ENCODE measurements at places on chromosomes 1 and 21.

- DNase-seq, result no peak
Observed at GRCh38 chr1:248155927-248156326, 11.0 kb downstream of the OR2M5 start.

DNA sequence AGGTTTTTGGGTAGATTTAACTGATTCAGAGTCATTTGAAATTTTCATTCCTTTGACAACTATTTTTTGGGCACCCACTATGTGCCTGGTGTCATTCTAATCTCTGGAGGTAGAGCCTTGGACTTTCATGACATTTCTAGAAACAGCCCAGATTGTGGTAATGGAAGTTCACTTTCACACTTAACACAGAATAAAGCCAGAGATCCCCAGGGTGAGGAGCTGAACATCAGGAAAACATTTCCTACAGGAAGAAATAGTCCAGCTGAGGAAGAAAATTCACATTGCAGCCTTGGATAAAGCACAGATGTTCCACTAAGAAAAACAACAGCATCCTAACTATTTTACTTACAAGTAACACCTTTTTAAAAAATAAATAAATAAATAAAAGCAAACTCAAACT lies 102.4 kb upstream of the KRTAP19-8 start:
- no peak for DNase-seq

- no peak for DNase-seq
Observed at GRCh38 chr1:37814252-37814651, 6.2 kb upstream of the YRDC start.

- no peak for DNase-seq
Observed at GRCh38 chr1:182656842-182657397, 27.5 kb downstream of the RGS8 start.

DNA sequence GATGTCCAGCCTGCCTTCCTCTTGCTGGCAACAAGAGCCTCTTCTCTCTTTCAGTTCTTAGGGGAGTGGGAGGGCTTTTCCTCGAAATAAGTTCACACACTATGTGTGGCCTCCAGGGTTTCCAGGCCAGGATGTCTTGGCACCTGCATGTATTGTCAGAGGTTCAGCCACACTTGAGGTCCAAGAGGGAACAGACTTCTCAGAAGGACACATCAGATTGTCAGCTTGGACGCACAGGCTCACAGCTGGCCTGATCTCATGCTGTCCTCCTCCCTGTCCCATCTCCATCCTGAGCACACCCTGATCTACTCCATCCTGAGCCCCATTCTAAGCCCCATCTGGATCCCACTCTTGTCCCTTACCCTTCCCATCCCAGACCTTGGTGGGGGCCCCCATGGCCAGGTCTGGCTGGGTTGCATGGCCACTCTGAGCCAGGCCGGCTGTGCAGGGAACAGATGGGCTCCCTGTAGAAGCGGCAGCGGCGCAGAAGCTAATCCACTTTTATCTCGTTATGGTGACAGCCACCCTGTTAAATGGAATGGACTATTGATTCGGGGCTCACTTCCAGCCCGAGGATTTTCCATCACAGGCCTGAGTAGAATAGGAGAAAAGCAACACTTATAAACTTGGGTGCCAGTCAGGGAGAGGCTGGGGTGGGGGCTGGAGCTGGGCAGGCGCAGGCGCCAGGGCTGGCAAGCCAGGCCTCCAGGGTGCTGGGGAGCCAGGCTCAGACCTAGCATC lies 85.1 kb upstream of the CSF3R start:
- DNase-seq, result no peak

GRCh38 chr1:228734881-228735801 lies at the start of gene RHOU:
TSS of gene RHOU (plus strand) at chr1:228735479. CDS start at chr1:228735743, 264 bp downstream.
- DNase-seq, result no peak

- no peak for DNase-seq
Observed at GRCh38 chr1:166080967-166081870, 85.6 kb downstream of the FAM78B start.

DNA sequence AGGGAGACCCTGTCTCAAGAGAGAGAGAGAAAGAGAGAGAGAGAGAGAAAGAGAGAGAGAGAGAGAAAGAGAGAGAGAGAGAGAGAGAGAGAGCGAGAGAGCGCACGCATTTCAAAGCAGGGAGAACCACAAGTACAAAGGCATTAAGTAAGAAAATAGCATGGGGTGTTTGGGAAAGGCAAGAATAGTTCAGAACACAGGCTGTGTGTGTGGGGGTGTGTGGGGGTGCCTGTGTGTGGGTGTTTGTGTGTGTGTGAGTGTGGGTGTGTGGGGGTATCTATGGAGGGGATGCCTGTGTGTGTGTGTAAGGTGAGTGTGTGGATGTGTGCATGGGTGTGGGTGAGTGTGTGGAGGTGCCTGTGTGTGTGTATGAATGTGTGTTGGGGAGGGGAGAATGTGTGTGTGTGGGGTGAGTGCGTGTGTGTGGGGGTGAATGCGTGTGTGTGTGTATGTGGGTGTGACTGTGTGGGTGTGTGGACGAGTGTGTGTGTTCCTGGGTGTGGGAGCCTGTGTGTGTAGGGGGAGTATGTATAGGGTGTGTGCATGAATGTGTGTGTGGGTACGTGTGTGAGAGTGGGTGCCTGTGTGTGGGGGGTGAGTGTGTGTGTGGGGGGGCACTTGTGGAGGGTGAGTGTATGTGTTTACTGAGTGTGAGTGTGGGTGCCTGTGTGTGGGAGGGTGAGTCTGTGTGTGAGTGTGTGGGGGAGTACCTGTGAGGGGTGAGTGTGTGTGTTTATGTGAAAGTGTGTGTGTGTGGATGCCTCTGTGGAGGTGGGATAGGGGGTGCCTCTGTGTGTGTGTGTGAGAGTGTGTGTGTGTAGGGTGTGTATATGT lies 19.1 kb upstream of the HDAC1 start:
- DNase-seq, result no peak

- no peak for DNase-seq
Observed at GRCh38 chr1:215584389-215584788, 17.3 kb downstream of the KCTD3 start.

GRCh38 chr1:177945943-177946650 lies 23.8 kb downstream of the SEC16B start:
- no peak for DNase-seq

DNA sequence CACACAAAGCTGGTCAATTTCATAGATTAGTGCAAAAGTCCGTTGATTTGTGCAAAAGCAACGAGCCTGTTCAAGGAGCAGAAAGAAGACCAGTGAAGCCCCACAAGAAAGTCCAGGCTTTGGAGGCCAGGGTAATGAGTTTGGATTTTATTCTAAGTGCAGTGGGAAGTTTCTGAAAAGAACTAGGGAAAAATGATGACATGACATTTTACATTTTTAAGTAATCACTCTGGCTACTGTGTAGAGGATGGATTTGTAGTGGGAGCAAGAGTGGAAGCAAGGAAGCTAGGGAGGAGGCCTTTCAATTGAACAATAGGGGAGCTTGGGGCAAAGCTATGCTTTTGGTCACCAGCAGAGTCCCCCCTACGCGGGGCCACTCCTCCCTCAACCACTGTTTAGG lies 186.2 kb downstream of the ZNF281 start:
- DNase-seq, result no peak

DNA sequence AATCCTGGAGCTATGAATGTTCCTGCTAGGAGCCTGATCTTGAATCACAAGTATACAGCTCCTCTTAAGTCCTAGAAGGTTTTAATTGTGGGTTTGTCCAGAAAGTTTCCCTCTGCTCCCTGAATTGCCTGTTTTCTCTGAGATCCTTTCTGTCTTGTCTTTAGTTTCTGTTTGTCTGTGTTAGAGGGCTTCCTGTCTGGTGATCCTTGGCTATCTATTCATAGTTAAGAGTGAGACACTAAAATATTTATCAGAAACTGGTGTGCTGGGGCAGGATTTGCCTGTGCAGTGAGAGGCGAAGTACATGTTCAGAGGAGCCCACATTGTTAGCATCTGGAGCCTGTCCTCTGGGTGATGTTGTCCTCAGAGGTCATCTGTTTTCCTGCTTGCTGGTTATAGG lies 45.4 kb downstream of the ETS2 start:
- no peak for DNase-seq

GRCh38 chr1:245686446-245687030 lies 531.8 kb downstream of the KIF26B start:
- no peak for DNase-seq

DNA sequence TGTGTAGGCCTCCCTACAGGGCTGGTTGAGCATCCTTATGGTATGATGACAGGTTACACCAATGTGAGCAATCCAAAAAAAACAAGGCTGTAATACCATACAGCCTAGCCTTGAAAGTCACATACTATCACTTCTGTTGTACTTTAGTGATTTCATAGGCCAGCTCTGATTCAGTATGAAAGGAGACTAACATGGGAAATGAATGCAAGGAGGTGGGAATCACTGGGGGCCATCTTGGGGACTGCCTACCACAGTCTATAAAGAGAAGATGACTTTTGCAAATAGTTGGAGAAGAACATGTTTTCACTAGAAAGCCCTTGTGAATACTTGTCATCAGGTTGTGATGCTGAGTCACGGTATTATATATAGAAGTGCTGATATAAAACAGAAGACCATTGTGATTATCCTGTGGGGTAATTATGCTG lies 270.7 kb downstream of the S1PR1 start:
- DNase-seq, result no peak

DNA sequence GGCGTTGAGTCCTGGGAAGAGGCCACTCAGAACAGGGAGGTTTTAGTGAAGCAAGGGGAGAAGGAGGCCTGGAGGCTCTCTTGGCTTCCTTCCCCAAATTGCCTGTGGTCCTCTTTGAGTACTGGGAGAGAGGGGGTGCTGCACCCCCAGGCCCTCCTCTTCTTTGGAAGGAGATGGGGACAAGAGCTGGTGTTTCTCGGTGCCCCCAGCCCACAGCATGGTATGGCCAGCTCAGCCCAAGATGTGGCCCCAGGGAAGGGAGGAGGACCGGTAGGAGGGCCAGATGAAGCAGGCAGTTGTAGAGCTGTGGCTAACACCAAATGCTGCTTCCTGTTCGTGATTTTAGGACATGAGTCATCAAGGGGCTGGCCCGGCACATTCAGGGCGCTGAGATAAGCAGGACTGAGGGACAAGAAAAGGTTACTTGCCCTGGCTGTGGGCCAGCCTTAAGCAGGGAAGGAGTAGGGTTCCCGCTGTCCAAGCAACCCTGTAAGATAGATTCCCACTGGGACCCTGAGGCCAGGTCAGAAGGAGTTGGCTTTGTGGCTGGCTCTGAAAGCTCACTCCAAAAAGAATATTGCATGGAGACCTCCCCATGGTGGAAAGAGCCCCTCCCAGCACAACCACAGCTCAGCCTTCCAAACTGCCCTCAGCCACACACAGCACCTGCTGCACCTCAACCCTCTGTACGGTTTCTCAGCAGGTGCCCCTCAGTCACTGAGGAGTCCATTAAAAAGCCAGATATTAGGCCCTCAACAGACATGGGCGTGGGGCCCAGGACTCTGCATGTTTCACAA lies 4.9 kb upstream of the TNFRSF1B start:
- peak; percentile 81 for DNase-seq

DNA sequence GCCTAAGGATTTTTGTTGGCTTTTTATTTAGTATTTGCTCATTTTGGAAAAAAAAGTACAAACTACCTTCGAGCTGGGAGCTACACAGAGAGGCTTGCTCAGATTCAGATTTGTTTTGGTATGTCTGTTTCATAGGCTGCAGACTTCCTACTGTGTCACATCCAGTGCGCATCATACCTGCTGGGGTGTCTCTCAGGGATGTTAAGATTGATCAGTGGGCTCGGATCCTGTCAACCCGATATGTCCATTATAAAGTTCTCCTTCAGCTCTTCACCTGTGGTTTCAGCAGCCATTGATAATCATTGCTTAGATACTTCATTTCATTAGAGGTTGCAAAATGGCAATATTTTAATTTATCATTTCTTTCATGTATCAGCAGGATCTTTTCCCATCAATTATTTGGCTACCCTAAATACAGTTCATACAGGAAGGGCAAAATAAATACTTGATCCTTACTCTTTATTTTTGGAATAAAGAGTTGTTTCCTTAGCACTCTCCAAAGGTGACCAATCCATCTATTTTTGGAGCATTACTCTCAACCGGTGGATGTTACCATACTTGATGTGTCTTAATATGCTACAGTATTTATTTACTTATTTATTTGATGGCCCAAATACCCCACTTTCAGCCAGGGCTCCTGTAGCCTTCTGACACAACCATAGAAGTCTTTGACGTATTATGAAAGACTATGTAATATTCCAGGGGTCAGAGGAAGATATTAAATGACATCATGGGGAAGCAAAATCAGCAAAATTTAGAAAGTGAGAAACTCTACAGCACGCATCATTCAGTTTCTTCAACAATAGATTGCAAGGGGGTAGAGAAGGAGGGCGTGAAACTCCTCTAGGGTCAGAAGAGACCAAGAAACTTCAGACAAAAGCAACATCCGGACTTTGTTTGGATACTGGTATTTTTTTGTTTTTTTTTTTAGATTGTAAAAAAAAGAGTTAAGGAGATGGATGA lies 55.3 kb upstream of the HNRNPU start:
- DNase-seq, result no peak

- DNase-seq, result no peak
Observed at GRCh38 chr1:8903908-8904650, 25.6 kb upstream of the ENO1 start.

DNA sequence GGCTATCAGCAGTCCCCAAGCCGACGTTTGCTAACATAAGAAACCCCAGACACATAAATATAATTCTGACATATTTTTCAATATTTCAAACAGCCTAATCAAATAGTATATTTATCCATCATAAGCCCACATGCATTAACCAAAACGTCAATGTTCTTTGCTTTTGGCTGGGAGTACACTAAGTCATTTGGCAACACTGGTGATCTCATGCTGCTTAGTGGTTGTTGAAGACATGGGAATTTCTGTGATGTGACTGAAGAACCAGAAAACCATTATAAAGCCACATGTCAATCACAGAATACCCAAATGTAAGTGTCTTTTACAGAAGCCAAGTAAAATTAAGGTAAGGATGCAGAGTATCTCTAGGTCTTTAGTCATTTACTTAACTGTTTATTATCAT lies 57.6 kb downstream of the PLPPR5 start:
- no peak for DNase-seq

GRCh38 chr21:30257773-30258172 lies 25.0 kb downstream of the KRTAP24-1 start:
- no peak for DNase-seq

DNA sequence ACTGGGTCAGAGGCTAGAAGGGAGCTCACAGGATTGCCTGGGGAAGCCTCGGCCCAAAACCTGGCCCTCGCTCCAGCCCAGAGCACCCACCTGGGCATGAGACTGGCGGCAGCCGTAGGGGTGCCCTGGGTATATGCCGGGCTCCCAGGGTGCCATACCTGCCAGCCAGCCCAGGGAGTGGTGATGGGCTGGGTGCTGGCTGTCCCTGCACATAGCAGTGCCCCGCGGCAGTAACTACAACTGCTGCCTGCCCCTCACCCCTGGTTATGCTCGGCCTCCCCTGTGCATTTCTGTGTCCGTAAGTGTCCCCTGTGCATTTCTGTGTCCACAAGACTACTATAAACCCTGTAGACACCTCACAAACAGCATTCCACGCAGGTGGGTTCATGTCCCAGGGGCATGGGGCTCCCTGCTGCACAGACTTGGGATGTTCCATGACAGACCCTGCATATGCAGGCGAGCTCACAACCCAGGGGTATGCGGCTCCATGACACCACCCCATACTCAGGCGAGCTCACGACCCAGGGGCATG lies 5.8 kb upstream of the SPATC1L start:
- DNase-seq, result no peak
